ENCODE measurements at places on chromosomes 3 and 15.
A peak's percentile ranks its signal among the peaks of the same experiment; 100 is the strongest.

- DNase-seq = no peak
Measured at GRCh38 chr3:27752926-27753325, 30.8 kb upstream of the EOMES start.

DNA sequence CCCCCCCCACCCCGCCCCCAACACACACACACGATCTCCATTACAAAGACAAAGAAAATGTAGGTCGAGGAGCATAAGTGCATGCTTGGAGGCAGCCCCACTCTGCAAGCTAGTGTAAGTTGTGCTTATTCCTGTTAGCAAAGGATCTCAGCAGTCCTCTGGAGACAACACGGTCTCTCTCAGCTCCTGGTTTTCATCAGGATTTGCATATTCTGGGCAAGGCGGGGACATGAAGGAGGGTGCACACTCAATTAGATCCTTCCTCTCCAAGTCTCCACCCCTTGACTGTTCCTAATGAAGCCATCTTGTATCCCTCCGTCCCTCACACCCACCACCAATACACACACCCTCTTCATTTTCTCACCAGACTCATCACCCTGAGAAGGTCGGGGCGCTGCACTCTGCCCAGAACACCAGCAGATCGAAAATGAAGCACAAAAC is 63.8 kb downstream of the MRPL46 start:
- DNase-seq = peak; percentile 76

- DNase-seq = no peak
Measured at GRCh38 chr15:56988219-56988618, 69.8 kb downstream of the TCF12 start.

DNA sequence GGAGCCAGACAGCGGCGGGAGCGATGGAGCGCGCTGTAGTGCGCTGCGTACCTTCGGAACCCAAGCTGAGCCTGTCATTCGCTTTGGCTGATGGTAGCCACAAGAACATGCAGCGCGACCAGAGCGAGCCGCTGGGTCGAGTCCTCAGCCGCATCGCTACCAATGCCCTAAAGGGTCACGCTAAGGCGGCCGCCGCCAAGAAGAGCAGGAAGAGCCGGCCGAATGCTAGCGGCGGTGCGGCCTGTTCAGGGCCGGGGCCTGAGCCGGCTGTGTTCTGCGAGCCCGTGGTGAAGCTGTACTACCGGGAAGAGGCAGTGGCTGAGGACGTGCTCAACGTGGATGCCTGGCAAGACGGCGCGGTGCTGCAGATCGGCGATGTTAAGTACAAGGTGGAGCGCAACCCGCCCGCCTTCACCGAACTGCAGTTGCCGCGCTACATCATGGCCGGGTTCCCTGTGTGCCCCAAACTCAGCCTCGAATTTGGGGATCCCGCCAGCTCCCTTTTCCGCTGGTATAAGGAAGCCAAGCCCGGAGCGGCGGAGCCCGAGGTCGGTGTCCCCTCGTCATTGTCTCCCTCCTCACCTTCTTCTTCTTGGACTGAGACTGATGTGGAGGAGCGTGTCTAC is 498 bp downstream of the PDE12 start:
- DNase-seq = no peak

- DNase-seq = no peak
Measured at GRCh38 chr3:76586471-76586870, 453.4 kb upstream of the ROBO2 start.

GRCh38 chr3:190617185-190617584 is 103.3 kb downstream of the IL1RAP start:
- DNase-seq = no peak

- no peak for DNase-seq
Measured at GRCh38 chr3:180447136-180447535, 154.8 kb upstream of the TTC14 start.

- DNase-seq = no peak
Measured at GRCh38 chr3:120145542-120146285, 51.5 kb upstream of the GSK3B start.

GRCh38 chr3:161914703-161915417 is 418.3 kb downstream of the OTOL1 start:
- DNase-seq = peak; percentile 93

DNA sequence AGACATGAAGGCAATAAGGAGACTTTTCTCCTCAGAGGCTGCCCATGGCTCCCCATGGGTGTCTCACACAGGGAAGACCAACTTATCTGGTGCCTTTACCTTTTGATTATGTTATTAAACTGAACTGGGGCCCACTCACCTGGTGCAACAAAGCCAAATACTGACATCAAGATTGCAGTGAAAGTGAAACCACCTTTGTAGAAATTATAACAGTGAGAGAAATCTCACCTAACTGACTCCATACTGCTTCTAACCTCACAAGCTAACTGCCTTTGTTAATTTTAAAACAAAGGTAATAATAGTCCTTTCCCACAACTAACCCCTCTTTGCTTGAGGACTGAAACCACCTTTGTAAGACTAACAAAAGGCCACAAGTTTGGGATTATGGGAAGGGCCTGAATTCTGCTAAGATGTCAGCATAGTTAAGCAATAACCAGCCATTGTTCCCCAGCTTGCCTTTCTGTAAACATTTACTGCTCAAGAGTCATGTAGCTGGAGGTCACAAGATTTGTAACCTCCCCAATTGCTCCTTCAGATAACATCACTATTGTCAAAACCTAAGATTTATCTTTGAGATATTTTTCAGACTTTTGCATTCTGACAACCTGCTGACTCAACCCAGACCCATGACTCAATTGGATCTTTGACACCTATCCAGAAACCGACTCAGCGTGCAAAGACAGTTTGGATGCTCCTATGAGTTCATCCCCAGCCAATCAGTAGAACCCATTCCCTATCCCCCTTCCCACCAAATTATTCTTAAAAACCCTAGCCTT is 420.3 kb upstream of the CFAP20DC start:
- DNase-seq = no peak

GRCh38 chr3:145490088-145491048 is 670.6 kb downstream of the PLOD2 start:
- no peak for DNase-seq

DNA sequence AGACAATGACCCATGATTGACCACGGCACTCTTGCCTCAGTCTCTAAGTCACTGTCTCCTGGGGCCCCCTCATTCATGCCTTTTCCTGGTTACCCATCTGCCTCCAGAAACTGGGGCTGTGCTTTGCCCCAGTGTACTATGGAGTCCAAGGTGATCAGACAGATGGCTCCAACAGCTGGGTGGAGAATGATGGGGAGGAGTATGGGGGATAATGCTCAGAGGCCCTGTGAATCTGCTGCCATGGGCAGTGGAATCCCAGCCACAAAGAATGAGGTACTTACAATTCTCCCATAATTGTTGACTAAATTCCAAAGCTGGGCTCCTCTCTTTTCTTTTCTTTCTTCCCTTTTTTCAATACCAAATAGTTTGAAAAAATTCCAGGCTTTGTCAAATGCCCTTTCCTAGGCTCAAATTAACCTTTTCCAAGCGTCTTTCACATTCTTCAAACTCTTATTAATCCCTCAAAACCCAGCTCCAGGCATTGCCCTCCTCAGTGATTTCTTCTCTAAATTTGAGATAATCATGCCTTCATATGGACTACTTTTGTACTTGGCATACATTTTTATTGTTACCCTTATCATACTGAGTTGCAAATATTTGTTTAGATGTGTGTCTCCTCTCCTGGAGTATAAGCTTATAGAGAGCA is 148.5 kb upstream of the ICE2 start:
- DNase-seq = no peak

- DNase-seq = no peak
Measured at GRCh38 chr3:58164199-58164879, 46.4 kb downstream of the DNASE1L3 start.

DNA sequence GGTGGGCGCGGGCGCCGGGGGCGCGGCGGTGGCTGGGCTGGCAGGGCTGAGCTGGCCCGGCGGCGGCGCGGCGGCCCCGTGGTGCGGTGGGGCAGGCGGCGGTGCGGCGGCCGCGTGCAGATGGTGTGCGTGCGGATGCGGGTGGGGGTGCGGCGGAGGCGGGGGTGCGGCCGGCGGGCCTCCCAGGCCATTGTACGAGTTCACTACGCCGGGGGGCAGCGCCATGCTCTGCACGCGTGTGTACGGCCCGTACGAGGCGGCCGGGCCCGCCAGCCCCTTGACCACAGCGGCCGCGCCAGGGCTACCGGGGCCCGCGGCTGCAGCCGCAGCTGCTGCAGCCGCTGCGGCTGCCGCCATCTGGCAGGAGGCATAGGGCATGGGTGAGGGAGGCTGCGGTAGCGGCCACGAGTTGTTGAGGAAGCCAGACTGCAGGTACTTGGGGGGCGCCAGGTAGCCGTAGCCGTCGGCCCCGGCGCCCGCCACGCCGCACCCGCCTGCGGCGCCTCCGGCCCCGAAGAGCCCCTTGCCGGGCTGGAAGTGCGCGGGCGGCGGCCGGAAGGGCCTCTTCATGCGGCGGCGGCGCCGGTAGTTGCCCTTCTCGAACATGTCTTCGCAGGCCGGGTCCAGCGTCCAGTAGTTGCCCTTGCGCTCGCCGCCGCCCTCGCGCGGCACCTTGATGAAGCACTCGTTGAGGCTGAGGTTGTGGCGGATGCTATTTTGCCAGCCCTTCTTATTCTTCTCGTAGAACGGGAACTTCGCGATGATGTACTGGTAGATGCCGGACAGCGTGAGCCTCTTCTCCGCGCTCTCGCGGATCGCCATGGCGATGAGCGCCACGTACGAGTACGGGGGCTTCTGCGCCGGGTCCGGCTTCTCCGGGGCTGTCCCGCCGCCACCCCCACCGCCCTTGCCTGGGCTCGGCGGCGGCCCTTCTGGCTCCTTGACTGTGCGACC is 951 bp downstream of the FOXL2 start:
- peak; percentile 75 for DNase-seq

DNA sequence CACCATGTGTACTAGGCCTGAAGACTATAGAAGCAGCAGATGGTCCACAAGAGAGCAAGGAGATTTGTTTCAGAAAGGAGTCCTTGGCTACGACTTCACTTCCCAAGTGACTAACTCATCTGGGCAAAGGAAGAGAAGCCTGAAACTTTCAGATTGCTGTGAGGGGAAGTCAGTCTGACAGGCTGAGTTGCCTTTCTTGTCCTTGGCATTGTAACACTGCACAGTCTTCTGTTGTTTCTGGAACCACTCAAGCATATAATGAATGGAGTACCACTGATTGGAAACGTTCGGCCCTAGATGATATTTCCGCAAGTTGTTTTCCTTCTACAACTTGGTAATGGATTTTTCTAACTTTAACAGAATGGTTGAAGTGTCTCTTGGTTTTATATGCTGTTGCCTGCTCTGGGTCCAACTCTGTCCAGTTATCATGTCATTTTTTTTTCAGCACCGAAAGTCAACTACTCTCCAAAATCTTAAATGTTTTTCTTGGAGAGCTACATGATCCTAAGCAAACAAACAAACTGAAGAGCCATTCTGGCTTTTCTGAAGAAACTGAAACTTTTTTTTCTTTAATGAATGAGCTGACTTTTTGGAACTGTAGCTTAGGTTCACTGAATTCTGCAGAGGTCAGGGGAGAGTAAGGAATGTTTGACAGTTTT is 685.7 kb downstream of the MECOM start:
- peak; percentile 52 for DNase-seq

- no peak for DNase-seq
Measured at GRCh38 chr3:64650096-64650622, 37.6 kb downstream of the ADAMTS9 start.

DNA sequence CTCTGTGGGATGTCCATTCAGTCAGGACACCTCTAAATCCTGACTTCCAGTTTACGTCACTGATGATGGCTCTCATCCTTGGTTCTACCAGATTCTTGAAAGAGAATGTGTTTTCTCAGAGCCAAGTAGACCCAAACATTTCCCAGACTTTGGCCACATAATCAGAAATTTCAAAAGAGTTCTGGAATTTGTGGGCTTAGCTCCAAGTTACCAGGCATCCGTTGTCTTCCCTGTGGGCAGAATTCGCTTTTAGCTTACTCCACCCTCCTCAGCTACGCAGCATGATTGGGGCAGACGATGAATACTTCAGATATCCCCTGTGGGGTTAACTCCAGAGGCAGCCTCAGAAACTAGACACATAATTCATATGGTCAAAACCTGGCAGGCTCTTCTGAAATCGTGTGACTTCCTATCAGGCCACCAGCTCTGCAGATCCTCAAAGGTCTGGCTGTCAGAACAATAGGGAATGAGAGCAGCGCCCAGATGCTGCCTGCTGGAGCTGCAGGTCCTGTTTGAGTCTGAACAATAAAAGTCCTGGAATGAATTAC is 30.6 kb downstream of the CRTC3 start:
- peak; percentile 47 for DNase-seq

GRCh38 chr3:42743204-42743995 is 29.7 kb downstream of the CCDC13 start:
- DNase-seq = no peak

GRCh38 chr3:134965865-134966481 is 170.9 kb downstream of the EPHB1 start:
- DNase-seq = peak; percentile 20

GRCh38 chr3:23537101-23537551 is 268.6 kb upstream of the UBE2E1 start:
- DNase-seq = peak; percentile 77

DNA sequence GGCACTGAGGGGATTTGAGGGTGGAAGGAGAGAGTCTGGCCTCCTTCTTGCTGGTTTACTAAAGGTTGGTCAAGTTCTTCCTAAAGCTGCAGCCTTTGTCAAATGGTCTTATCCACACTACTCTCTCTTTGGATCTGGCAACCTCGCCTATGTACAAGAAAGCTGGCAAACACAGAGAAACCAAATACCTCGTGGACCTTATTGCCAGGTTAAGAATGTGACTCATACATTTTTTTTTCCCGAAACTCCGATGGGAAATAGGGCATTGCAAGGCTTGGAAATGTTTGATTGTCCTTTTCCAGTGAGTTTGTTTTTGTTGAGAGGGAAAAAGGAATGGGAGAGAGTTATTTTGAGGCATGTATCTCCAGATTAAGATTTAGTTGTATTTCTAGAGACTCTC is 13.9 kb downstream of the EOMES start:
- no peak for DNase-seq

GRCh38 chr15:85583923-85584390 is 203.6 kb downstream of the AKAP13 start:
- DNase-seq = peak; percentile 42

- DNase-seq = no peak
Measured at GRCh38 chr3:150497956-150498355, 48.3 kb downstream of the SERP1 start.

- DNase-seq = no peak
Measured at GRCh38 chr15:89777073-89777751, 1.1 kb downstream of the MESP2 start.

GRCh38 chr15:95937128-95937528 is 393.4 kb upstream of the NR2F2 start:
- no peak for DNase-seq

- DNase-seq = no peak
Measured at GRCh38 chr15:67735896-67736295, 89.4 kb upstream of the SKOR1 start.

DNA sequence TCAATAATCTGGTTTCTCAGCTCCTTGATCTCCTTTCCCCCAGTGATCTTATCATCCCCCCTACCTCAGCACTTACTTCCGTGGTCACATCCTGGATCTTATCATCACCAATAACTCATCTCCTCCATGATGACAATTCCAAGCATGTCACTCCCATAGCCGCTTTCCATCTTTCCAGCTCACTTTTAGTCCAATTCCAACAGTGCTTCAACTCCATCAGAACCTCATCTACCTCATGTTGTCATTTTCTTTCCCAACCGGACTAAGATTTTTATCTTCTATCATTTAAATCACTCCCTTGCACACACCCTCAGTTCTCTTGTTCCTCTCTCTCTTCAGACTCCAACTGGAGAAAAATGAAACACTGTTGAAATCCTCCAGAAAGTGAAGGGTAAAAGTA is 75.9 kb upstream of the UBE2E2 start:
- DNase-seq = no peak
